ENCODE measurements at places on chromosomes 4 and X. TPM values are rescaled to one million over a fixed set of nuclear protein-coding genes. Genes with fewer than 3 reads are reported as not detected.

GRCh38 chrX:70043685-70044084, 6.1 kb downstream of the AWAT2 start:
- no peak for DNase-seq

- peak; percentile 20 for DNase-seq
Measured at GRCh38 chr4:174120446-174121295, 162.8 kb downstream of the FBXO8 start.

DNA sequence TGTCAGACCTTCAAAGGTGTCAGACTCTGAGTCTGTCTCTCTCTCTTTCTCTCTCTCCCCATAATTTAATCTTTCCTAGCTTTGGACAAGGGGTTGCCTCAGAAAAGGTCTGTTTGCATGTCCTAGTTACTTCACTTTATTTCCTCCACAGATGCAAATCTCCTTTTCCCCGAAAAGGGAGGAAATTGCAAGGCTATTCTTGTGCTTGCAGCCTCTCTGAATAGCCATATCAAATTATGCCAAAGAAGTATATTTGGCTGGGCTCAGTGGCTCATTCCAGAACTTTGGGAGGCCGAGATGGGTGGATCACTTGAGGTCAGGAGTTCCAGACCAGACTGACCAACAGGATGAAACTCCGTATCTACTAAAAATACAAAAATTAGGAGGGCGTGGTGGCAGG, 145.6 kb upstream of the GATB start:
- DNase-seq = no peak

DNA sequence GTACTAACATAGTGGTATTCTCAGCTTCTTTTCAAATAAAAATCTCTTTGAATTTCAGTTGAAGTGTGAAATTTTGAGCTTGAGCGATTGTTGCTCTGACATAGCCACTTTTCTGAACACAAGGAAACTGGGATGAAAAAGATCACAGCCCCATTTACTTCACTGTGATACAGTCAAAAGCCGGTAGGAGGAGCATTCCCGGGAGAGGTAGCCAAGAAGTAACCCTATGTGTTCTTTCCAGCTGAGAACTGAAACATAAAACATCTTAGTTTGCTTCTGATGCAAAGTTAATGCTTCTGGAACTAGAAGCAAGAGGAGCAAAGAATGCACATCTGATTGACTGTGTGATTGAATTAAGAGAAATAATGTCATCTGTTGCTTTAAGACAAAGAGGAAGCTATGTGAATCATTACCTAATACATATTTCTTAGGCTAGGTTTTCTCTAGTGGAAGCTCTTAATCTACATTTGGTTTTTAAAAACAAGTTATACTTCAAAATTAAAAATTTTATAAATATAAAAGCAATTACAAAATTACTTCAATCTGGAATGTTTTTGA, 88.3 kb upstream of the UNC5C start:
- DNase-seq = no peak

DNA sequence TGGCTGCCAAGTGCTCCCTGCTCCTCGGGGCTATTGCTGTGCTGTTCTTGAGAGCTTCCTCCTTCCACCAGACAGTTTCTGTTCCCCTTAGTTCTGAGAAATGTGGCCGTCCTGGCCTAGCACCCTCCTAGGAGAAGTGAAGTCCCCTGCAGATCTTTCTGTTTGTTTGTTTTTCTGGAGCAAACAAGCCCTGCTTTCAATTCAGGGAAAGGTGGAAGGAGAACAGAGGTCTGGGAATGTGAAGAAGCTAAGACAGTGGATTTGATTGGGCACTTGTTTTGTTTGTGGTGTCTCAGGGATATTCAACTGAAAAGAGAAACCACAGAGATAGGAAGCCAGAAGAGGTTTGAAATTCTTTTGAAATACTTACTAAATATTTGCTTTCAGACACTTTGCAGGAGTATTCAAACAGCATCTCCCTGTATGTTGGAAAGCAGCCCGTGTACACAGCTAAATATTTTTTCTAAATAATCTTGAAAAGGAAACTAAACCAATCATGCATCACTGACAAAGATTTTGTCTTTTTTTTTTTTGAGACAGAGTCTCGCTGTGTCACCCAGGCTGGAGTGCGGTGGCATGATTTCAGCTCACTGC, 36.5 kb upstream of the PPM1K start:
- peak; percentile 5 for DNase-seq

DNA sequence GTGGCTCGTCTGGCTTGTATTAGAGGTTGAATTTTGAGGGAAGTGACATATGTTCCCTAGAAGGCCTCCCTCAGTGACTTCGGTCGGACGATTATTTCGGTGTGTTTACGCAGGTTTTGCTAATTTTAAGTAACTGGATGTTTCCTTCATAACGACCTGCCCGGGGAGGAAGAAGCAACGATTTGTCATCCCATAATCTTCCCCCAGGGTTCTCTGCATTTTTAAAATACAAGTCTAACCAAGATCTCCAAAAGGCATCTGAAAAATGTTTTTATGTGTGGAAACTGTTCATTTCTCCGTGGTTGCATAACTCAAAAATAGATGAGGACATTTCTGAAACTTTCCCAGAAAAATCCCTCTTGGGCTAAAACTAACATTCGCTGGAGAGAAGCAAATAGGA, 195.4 kb downstream of the SHOX start:
- DNase-seq = peak; percentile 99

GRCh38 chr4:83217721-83218522, 66.7 kb downstream of the COQ2 start:
- DNase-seq = no peak

GRCh38 chrX:81202456-81202819, 536 bp downstream of the SH3BGRL start:
- no peak for DNase-seq

GRCh38 chrX:21838937-21839333, 482 bp upstream of the MBTPS2 start:
- no peak for DNase-seq

DNA sequence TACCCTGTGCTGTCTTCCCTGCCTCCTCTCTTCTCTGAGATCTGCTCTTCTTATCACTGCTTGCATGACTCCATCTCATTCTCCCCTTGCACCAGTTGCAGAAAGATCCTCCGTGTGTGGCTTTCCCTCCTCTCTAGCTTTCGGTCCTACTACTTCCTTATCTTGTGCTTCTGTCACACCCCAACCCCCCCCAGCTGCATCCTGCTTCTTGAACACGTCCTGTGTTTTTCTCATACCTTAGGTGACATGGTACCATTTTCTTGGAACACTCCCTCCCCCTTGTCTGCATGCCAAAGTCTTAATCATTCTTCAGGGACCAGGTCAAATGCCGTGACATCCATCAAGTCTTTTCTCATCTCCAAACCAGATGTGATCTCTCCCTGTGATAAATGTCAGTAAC, 46.4 kb downstream of the FHL1 start:
- no peak for DNase-seq

DNA sequence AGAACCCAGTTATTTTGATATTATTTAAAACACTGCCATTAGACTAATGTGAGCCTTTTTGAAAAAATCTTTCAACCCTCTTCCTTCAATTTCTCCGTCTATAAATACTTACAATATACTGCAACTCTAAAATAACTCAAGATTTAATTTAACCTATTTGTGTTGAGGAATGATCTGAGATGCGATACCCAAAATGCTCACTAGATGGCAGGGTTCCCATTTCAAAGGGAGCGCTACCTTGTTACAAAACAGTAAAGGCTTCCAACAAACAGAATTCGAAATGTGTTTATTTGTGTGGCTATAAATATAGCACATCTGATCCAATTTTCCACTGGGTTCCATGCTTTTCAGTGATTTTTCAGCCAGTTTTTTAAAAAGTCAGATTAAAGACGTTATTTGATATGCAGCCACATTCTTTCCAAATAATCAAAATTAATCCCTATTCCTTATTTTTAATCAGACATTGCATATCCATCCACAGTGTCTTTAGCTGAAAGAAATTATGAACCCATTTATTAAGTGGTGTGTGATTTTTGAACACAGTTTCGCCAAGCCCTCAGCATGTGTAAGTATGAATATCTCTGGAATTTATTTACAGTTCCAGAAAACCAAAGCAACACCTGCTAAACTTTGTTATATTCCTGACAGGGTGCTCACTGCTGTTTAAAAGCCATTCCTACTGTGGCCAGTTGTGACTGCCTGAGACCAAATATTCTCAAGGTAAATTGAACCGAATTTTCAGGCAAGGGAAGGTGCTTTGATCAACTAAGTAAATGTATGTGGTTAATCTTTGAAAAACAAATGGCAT, 668.0 kb upstream of the LCORL start:
- peak; percentile 12 for DNase-seq

GRCh38 chr4:121353213-121353612, 27.6 kb downstream of the QRFPR start:
- DNase-seq = no peak

- no peak for DNase-seq
Measured at GRCh38 chr4:156194896-156195295, 241.2 kb upstream of the CTSO start.

DNA sequence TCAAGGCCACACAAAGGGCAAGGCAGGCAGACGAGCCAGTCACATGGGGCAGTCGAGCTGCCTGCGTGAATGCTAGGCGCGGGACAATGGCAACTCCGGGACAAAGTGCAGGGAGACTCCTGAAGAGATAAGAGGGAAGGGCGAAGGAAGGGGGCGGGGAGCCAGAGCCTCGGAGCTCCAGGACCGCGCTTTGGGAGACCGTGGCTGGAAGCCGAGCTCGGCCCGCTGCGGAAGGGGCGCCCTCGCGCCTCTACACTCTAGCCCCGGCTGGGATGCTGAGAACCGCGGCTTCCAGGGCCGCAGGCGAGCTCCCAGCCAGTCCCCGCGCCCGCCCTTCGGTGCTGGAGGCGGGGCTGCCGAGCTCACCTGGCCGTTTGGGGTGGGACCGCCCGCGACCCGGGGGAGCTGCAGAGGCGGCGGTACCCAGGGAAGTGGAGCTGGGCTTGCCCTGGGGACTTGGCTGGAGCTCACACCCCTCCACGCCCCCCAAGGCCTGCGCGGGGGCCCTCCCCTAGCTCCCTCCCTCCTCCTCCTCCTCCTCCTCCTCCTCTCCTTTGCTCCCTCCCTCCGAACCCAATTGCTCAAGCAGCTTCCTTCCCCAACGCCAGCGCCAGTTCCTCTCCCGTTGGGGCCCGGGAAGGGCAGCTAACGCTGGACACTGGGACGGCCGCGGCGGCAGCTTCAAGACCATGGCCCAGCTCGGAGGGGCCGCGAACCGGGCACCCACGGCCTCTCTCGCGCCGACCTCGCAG, at the start of gene SOWAHD:
Gene SOWAHD (plus strand): TSS at position 610 of the 752 bp plus-strand sequence. CDS start 80 bp downstream, at position 690.
- DNase-seq = no peak

GRCh38 chr4:66750273-66750672, 795.0 kb downstream of the CENPC start:
- no peak for DNase-seq

- no peak for DNase-seq
Measured at GRCh38 chrX:107420571-107420970, 28.9 kb upstream of the FRMPD3 start.

DNA sequence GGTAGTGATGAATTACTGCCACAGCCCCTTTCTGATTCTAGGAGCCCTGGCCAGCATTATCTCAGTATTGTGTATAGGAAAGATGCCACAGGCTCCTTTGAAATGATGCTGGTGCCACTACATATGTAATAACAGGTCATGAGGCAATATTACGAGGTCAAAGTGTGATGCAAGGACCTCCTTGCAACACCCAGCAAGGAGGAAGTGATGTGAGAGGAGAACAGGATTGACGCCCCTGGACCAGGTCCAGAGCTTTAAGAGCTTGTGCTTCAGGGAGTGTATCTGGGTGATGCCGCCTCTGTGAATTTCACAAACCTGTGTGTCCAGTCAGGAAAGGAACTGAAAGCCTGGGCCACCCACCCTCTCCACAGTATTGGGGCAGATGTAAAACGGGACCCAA, 261.8 kb downstream of the MID1IP1 start:
- no peak for DNase-seq

DNA sequence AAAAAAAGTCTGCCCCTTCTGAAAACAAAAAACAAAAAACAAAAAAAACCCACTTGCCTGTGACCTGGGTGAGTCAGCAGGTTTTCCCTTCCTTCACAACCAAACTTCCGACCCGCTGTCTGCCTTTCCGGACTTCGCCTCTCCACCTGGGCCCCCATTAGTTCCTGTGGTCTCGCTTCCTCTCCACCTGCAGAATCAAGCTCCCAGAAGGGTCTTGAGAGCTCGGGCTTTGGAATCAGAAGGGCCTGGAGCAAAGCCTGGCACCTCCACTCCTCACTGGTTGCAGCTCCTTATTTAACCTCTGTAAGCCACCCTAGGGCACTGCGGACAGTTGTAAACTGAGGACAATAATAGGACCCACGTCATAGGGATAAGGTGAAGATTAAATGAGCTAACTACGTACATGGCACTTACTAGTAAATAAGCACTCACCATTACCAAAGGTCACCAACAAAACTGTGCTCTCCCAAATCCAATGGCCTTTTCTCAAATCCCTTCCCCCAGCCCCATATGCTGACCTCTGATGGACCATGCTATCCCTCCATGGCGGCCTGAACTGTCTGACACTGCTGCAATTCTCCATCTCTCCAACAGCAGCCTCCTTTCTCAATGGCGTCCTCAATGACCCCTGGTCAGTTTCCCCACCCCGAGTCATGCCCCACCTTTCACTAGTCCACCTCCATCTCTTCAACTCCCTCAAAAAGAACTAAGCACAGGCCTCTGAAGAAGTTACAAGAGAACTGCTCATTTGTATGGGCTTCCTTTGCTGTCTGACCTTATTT, 64.2 kb downstream of the IRF2 start:
- no peak for DNase-seq

DNA sequence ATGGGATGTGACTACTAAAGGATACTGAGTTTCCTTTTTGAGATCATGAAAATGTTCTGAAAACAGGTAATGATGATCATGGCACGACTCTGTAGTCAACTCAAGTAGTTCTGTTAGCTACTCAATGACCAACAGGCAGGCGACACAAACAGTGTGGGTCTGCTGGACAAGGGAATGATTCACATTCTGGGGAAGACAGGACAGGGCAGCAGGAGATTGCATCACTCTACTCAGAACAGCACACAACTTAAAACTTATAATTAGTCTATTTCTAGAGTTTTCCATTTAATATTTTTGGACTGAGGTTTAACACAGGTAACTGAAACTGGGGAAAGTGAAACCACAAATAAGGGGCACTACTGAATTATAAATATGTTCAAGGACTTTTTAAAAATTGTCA, 365.2 kb downstream of the PRDM5 start:
- DNase-seq = peak; percentile 5

GRCh38 chr4:6466756-6467381, 5.5 kb downstream of the PPP2R2C start:
- no peak for DNase-seq

DNA sequence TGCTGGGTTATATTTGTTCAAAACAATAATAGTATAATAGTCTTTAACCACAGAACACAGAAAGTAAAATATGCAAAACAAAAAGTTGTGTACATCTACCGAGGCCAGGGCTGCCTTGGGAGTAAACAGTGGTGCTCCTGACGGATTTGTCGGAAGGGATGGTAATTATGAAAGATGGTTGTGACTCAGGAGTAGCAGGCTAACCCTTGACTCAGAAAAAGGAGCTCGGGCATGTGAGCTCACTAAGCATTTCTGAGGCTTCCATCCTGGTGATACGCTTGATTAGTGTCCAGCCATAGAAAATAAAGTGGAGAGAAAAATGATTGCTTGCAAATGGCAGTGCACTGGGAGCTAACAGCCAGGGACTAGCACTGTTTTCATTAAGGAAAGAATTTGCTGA, 53.2 kb upstream of the SPANXB1 start:
- DNase-seq = no peak

The UNC5C gene
- polyA plus RNA-seq = not detected

The IQCM gene
- polyA plus RNA-seq = 0.10 TPM

The FAM149A gene
- not detected for polyA plus RNA-seq

The GNPDA2 gene
- 9.2 TPM for polyA plus RNA-seq

The RAB9B gene
- 0.39 TPM for polyA plus RNA-seq

The MCTS1 gene
- 66.0 TPM for polyA plus RNA-seq

The USP17L26 gene
- polyA plus RNA-seq = not detected

The ADH7 gene
- polyA plus RNA-seq = not detected

The TNMD gene
- polyA plus RNA-seq = not detected
